Activated naive CD8-positive, alpha-beta T cell treated with anti-CD3 and anti-CD28 coated beads, Interleukin-2, amount 10 ng/mL, durations not matched to agents 7 days and 5 days (primary cell): ENCODE measurements at places on chromosomes 7 and 10. TPM values are rescaled to one million over a fixed set of nuclear protein-coding genes. Genes with fewer than 3 reads are reported as not detected.

- peaks cover 35% of the 10 kb centered on the region for H3K27me3 ChIP-seq
- no peaks in the 10 kb centered on the region for H3K36me3 ChIP-seq
- no peak overlapping the region for H3K4me3 ChIP-seq
- peak; percentile 9 for DNase-seq
- peaks cover 7% of the 10 kb centered on the region for H3K4me1 ChIP-seq
Observed at GRCh38 chr7:157668884-157669767, 332.3 kb downstream of the DNAJB6 start.

- H3K27me3 ChIP-seq, result peaks cover 21% of the 10 kb centered on the region
- peak overlapping the region; percentile 47 for H3K4me3 ChIP-seq
- no peaks in the 10 kb centered on the region for H3K36me3 ChIP-seq
- H3K4me1 ChIP-seq, result peaks cover 27% of the 10 kb centered on the region
- no peak overlapping the region for H3K27ac ChIP-seq
Observed at GRCh38 chr10:8438603-8439002, 384.1 kb downstream of the GATA3 start.

TRIM73 gene
- total RNA-seq, result 18.4 TPM

- no peaks in the 10 kb centered on the region for H3K4me1 ChIP-seq
- no peak overlapping the region for H3K4me3 ChIP-seq
- H3K27ac ChIP-seq, result no peak overlapping the region
- H3K36me3 ChIP-seq, result peaks cover 23% of the 10 kb centered on the region
- no peak for DNase-seq
Observed at GRCh38 chr10:16751244-16751643, 66.0 kb downstream of the RSU1 start.

GRCh38 chr10:104895541-104895940 lies 254.5 kb downstream of the SORCS3 start:
- H3K27me3 ChIP-seq, result no peaks in the 10 kb centered on the region
- no peak overlapping the region for H3K27ac ChIP-seq
- no peaks in the 10 kb centered on the region for H3K4me1 ChIP-seq
- H3K36me3 ChIP-seq, result no peaks in the 10 kb centered on the region
- H3K4me3 ChIP-seq, result no peak overlapping the region
